ENCODE measurements at places on chromosomes 7 and 10.
A peak's percentile ranks its signal among the peaks of the same experiment; 100 is the strongest.

DNA sequence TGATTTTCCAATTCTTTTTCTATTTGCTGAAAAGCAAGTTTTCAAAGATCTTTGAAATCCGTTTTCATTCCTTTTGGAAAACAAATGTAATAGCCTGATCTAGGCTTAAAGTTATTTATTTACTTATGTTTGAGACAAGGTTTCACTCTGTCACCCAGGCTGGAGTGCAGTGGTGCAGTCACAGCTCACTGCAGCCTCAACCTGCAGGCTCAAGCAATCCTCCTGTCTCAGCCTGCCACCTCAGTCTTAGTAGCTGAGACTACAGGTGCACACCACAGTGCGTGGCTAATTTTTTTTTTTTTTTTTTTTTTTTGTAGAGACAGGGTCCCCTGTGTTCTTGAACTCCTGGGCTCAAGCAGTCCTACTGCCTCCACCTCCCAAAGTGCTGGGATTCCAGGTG lies 4.6 kb downstream of the ST7 start:
- DNase-seq, result no peak

- DNase-seq, result no peak
Measured at GRCh38 chr7:101593556-101593955, 35.5 kb downstream of the MYL10 start.

- no peak for DNase-seq
Measured at GRCh38 chr10:98391578-98391991, 23.4 kb downstream of the PYROXD2 start.

- DNase-seq, result no peak
Measured at GRCh38 chr7:96636979-96637378, 72.7 kb downstream of the SEM1 start.

GRCh38 chr7:39950473-39951225 lies 593 bp downstream of the CDK13 start:
- peak; percentile 29 for DNase-seq

Measured in stimulated activated CD4-positive, alpha-beta T cell treated with anti-CD3 and anti-CD28 coated beads, Interleukin-1b, Interleukin-23, amount 100 ng/mL, for 48 hours (primary cell).